ENCODE measurements at places on chromosomes 7 and 10.

DNA sequence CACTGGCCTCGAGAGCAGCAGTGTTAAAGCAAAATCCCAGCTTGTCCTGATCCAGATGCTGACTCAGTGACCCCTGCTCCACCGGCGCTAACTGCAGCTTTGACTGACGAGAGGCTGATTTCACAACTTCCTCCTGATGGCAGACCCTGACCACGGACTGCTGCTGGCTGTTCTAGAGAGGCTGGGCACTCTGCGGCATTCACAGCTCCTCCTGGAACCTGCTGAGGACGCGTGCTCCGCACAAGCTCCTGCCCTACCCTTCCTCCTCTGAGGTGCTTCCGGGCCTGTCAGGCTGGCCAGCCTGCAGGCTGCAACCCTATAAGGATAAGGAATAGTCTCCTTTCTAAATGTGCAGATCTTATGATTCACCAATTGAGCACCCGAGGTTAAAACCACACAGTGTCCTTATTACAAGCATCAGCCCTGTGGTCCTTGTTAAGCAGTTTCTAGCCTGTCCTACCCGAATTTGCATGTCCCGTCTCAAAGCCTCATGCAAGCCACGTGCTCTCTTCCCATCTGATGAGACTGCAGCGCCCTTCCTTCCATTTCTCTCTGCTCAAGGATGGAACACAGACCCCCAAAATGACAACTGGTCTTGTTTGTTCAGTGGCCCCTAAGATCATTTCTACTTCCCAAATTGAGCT lies 35.5 kb upstream of the NCAPG2 start:
- DNase-seq, result no peak

- DNase-seq, result no peak
These were observed 2.0 kb downstream of the FBXL15 start for GRCh38 chr10:102422545-102423129.

DNA sequence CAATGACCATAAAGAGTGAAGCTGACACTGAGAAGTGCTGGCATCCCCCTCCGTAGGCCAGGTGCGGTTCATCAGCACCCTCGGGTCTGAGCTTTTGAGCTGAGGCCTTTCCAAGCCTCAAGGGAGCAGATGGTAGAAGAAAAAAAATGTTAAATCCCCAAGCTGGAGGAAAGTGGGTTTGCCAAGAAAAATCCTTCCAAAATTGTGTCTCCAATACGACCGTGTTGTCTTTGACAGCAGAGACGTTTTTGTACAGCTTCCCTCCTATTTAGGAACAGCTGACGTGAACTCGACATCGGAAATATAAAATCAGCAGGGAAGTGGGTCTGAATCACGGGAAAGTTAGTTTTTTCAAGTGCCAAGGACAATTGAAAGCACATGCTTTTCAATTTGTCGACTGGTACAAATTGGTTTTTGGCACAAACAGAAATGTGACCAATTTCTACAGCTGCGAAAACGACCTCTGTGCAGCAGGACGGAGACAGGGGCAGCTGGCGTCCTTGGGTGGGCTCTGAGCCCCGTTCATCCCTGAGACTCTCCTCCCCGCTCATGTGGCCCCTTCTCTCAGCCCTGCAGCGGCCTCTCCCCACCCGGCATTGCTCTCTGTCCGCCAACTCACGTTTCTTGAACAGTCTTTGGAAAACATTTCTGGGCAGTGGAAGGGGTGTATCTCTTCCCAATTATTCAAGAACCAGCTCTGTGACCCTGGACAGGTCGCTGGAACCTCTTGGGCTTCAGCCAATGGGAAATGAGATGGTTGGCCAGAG lies 89.9 kb downstream of the PAXIP1 start:
- no peak for DNase-seq

DNA sequence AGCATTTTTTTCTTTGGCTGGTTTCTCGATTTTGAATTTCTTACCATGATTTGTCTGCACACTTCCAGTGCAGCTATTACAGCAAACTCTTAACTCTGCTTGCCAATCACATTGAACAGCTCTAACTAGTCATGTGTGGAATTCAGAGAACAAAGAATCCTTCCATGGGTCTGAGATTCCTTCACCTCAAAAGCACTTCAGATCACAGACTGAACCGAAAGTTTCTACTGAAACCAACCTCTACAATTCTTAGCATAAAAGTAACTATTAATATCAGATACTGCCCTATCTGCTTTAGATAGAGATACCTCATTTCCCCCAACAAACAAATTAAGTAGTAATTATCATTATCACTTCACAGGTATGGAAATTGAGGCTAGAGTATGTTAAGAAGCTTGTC lies 56.5 kb upstream of the SP4 start:
- DNase-seq, result no peak

DNA sequence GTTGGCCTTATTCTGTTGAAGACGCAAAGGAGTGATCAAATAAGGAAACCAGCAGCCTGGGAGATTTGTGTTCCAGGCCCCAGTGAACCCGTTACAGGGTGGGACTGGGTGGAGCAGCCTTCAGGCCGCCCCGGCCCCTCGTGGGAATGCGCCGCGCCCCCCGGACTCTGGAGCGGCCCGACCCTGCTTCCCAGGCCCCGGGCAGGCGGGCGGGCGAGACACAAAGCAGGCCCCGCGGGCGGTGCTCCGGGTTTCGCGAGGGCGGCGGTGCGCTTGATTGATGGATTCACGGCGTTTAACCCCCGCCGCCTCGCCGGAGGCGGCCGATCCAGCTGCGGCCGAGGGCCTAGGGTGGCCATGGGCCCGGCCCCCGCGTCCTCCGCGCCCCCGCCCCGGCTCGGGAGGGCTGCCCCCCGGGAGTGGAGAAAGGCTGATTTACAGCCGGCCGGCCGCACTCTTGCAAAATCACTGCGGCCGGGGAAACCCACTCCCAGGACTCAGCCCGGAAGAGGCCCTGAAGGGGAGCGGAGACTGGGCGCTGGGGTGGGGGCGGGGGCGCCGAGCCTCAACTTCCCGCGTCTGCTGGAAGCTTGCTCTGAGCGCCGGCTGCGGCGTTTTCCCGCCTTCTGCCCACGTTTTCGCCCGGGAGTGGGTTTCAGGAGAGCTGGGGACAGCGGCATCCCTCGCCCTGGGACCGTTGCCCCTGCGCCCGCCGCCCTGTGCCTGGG lies 299.6 kb upstream of the NFE2L3 start:
- no peak for DNase-seq

GRCh38 chr7:74009719-74010118 lies 18.3 kb upstream of the ELN start:
- no peak for DNase-seq

DNA sequence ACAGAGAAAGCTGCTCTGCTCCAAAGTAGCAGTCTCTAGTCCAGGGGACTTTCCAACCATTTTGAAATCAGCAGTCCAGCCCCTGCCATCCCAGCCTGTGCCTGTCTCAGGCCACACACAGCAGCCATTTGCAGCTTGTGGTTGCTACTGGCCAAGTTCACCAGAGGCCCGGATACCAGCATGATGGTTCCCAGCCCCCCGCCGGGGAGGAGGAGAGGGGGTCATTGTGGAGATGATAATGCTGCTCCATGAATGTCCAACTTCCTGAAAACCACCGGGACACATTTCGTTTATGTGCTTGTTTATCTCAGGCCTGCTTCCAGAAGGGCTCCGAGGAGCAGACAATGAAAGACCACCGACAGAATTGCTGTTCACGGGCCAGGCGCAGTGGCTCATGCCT lies 160.0 kb downstream of the UBE2H start:
- DNase-seq, result no peak

DNA sequence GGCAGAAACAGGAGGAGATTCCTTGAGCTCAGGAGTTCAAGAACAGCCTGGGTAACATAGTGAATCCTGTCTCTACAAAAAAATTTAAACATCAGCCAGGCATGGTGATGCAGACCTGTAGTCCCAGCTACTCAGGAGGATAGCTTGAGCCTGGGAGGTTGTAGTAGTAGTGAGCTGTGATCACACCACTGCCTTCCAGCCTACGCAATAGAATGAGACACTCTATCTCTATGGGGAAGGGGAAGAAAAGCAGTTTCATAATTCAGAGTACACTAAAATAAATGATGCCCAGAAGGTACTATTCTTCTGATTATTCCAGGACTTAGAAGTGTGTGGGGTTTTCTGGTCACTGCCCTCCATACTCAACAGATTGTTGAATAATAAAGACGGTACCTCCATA lies 177.3 kb downstream of the KMT2E start:
- DNase-seq, result no peak

All from activated CD8-positive, alpha-beta memory T cell treated with anti-CD3 and anti-CD28 coated beads for 1 hour (primary cell).